ENCODE measurements at places on chromosomes 5 and 9. TPM values are rescaled to one million over a fixed set of nuclear protein-coding genes. Genes with fewer than 3 reads are reported as not detected.

The CXXC5 gene
- total RNA-seq = 21.4 TPM

The ELAVL2 gene
- total RNA-seq = not detected

The COL15A1 gene
- not detected for total RNA-seq

The CRB2 gene
- total RNA-seq = not detected

The AQP3 gene
- 173 TPM for total RNA-seq

DNA sequence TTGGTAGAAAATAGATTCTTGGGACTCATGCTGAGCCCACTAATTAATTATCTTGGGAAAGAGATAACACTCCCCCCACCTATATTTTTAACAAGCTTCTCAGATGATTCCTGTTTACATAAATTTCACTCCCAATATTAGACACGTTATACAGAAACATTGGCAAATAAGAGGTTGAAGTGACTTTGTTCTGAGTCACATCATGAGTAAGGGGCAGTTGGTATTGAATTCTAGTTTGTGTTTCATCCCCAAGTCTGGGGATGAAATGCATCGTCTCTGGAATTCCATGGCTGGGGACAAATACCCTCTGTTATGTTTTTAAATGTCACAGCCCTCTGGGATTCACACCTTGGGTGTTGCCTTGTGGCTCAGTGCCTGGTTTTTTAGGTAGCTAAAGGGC lies 41.0 kb downstream of the BASP1 start:
- no peak overlapping the region for H3K4me3 ChIP-seq
- H3K4me1 ChIP-seq = no peaks in the 10 kb centered on the region
- no peak overlapping the region for H3K27ac ChIP-seq
- DNase-seq = no peak
- H3K27me3 ChIP-seq = no peaks in the 10 kb centered on the region

DNA sequence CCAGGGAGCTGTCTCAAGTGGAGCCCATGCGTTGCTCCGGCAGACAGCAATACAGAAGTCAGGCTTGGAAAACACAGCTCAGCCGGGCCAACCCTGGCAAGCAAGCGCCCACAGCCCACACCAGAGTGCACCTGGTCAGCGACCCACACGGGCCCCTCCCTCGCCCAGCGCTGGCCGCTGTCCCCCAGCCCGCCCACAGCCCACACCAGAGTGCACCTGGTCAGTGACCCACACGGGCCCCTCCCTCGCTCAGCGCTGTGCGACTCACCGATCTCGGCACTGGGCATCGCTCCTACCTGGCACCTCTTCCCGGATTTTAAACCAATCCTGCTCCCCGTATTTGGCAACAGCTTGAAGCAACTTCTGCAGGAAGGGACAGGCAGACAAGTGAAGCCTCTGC lies 12.8 kb downstream of the SNAPC4 start:
- H3K27me3 ChIP-seq = no peaks in the 10 kb centered on the region
- H3K36me3 ChIP-seq = peaks cover 6% of the 10 kb centered on the region
- no peak overlapping the region for H3K4me3 ChIP-seq
- no peak for DNase-seq
- H3K27ac ChIP-seq = no peak overlapping the region
- peaks cover 20% of the 10 kb centered on the region for H3K4me1 ChIP-seq

DNA sequence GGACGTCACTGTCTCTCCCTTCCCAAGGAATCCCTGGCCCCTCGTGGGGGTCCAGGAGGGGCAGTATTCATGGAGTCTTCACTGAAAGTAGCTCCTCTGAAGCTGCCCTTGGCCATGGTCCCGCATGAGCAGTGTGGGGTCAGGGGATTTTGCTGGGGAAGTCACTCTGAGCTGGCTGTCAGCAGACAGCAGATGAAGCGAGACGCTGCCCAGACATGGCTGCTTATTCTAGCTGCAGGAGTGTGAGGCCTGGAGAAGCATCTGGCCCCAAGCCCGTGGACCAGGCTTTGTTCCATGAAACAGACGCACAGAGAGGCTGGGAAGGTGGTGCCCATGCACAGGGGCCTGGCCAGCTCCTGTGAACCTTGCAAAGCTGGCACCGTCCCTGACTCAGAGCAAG lies 21.5 kb upstream of the ASS1 start:
- H3K36me3 ChIP-seq = no peaks in the 10 kb centered on the region
- no peak for DNase-seq
- H3K4me3 ChIP-seq = no peak overlapping the region
- H3K27me3 ChIP-seq = no peaks in the 10 kb centered on the region

- DNase-seq = no peak
- no peaks in the 10 kb centered on the region for H3K4me1 ChIP-seq
- no peak overlapping the region for H3K27ac ChIP-seq
- no peak overlapping the region for H3K4me3 ChIP-seq
- no peaks in the 10 kb centered on the region for H3K36me3 ChIP-seq
- no peaks in the 10 kb centered on the region for H3K27me3 ChIP-seq
These were observed 50.3 kb upstream of the AFAP1L1 start for GRCh38 chr5:149221326-149221725.

DNA sequence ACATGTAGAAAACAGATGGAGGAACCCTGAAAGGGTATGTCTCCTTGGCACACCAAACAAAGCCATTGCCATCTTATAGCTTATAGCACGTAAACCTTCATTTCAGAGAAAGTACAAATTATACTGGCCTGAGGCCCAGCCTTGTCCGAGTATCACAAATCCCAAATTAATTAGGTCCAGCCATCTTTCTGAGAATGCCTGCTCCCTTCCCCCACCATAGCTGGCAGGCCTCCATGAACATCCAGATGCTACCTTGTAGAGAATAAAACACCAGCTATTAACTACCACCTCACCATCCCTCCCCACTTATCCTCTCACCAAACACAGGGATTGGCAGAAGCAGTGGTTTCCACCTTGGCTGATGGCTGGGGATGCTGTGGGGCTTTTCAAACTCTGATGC lies 224.0 kb downstream of the SPOCK1 start:
- H3K4me3 ChIP-seq = no peak overlapping the region
- no peaks in the 10 kb centered on the region for H3K36me3 ChIP-seq
- no peaks in the 10 kb centered on the region for H3K27me3 ChIP-seq
- no peaks in the 10 kb centered on the region for H3K4me1 ChIP-seq

GRCh38 chr5:160260881-160261815 lies 31.8 kb downstream of the FABP6 start:
- H3K4me3 ChIP-seq = no peak overlapping the region
- H3K36me3 ChIP-seq = no peaks in the 10 kb centered on the region
- no peaks in the 10 kb centered on the region for H3K27me3 ChIP-seq
- H3K27ac ChIP-seq = no peak overlapping the region

DNA sequence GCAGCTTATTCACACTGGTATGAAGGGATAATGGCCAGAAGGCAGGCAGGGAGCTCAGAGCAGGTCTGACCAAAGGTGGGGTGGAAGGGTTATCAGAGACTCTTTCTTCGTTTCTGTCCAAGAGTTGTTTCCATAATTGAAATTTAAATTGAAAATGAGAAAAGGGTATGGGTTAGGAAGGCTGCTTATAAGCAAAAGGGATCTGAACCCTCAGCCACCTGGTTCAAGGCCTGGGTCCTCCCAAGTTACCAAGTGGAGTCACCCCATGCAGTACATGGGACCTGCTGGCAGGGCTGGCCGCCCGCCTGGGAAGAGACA lies 17.8 kb downstream of the EEIG1 start:
- H3K4me1 ChIP-seq = peaks cover 86% of the 10 kb centered on the region
- no peaks in the 10 kb centered on the region for H3K27me3 ChIP-seq
- peak overlapping the region; percentile 48 for H3K4me3 ChIP-seq
- peaks cover 43% of the 10 kb centered on the region for H3K36me3 ChIP-seq
- H3K27ac ChIP-seq = peak overlapping the region; percentile 84
- no peak for DNase-seq

DNA sequence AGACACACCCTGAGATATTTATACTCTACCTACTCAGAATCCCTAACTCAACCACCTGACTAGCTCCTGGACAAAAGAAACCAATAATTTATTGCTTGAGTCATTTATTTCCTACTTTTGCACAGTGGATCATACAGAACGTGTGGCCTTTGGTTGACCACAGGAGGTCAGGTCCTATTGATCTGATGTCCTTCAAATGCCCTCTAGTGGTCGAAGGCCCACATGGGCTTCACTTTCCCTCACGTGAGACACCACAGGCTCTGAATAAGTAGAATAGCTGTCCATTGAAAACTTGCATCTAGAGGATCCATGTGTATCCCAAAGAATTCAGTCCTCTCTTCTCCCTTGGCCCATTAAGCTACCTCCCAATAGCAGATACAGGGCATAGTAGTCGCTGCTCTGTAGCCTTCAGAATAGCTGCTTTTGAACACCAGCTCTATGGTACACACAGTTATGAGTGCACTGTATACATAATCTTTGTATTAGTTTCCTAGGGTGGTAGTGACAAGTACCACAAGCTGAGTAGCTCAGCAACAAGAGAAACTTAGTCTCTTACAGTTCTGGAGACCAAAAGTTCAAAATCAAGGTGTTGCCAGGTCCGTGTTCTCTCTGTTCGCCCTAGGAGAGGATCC lies 177.6 kb upstream of the SMARCA2 start:
- H3K4me3 ChIP-seq = no peak overlapping the region
- H3K4me1 ChIP-seq = no peaks in the 10 kb centered on the region
- no peaks in the 10 kb centered on the region for H3K36me3 ChIP-seq
- no peak for DNase-seq
- no peaks in the 10 kb centered on the region for H3K27me3 ChIP-seq

- no peaks in the 10 kb centered on the region for H3K4me1 ChIP-seq
- no peak overlapping the region for H3K4me3 ChIP-seq
- no peaks in the 10 kb centered on the region for H3K27me3 ChIP-seq
- DNase-seq = no peak
- H3K27ac ChIP-seq = no peak overlapping the region
These were observed 92.5 kb downstream of the RAB3C start for GRCh38 chr5:58675341-58675740.

DNA sequence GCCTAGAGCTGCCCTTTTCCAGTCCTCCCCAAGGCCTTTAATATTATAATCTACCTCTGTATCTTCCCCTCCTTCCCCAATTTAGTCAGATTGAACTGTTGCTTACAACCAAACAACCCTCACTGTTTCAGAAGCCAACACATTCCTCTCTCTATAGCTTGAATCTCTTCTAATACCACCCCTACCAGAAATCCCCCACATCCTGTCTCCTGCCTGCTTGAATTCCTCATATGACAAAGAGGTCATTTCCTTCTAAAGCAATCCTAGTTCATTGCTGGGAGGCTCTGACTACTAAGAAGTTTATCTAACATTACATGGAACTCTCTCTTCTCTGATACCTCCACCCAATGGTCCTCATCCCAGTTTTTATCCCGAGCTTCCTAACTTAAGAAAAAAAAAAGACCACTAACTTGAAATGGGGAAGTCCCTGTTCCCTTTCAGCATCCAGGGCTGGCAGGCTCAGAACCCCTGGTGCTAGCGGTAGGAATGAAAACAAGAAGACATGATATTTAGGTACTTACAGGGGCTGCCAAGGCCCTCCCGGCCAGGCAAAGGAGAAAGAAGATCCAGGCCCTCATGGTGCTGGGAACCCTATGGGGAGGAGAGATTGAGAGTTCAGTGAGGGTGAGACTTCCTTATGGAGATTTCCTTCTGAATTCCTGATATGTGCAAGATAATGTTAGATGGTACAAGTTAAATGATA lies 11.0 kb downstream of the SPARC start:
- H3K4me1 ChIP-seq = no peaks in the 10 kb centered on the region
- no peaks in the 10 kb centered on the region for H3K36me3 ChIP-seq
- no peak for DNase-seq
- no peak overlapping the region for H3K27ac ChIP-seq

- no peaks in the 10 kb centered on the region for H3K27me3 ChIP-seq
- no peak for DNase-seq
- H3K4me3 ChIP-seq = no peak overlapping the region
- H3K36me3 ChIP-seq = no peaks in the 10 kb centered on the region
These were observed 16.2 kb downstream of the CLINT1 start for GRCh38 chr5:157842787-157843186.

DNA sequence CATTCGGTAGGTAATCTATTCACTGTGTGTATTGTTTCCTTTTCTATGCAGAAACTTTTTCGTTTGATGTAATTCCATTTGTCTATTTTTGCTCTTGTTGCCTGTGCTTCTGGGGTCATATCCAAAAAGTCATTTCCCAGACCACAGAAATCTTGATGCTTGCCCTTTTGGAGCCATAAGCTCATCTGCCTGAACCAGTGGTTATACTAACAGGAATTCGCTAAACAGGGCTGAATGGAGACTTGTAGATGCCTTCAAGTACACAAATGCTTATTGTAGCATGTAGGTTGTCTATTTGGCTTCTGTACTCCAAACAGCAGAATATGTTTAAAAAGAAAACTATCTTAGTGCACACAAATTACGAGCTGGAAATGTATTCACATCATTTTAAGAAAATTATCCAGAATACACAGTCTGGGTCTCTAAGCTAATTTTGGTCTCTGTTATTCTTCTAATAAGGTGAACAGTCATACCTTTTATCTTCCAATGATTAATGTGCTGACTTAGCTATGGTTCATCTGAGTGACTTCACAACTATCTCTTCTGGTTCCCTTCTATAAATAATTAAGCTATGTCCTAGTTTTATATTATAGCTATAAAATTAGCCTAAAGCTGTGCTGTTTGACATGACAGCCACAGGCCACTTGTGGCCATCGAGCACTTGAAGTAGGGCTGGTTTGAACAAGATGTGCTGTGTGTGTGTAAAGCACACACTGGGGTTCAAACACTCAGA lies 87.6 kb downstream of the DAPK1 start:
- H3K4me1 ChIP-seq = no peaks in the 10 kb centered on the region
- H3K4me3 ChIP-seq = no peak overlapping the region
- H3K27me3 ChIP-seq = no peaks in the 10 kb centered on the region
- no peaks in the 10 kb centered on the region for H3K36me3 ChIP-seq
- DNase-seq = no peak
- H3K27ac ChIP-seq = no peak overlapping the region

- peaks cover 11% of the 10 kb centered on the region for H3K36me3 ChIP-seq
- H3K27ac ChIP-seq = no peak overlapping the region
- no peak for DNase-seq
- H3K4me1 ChIP-seq = peaks cover 50% of the 10 kb centered on the region
- H3K27me3 ChIP-seq = no peaks in the 10 kb centered on the region
These were observed 20.4 kb downstream of the UHRF2 start for GRCh38 chr9:6433410-6433809.

- H3K36me3 ChIP-seq = peaks cover 13% of the 10 kb centered on the region
- peaks cover 73% of the 10 kb centered on the region for H3K4me1 ChIP-seq
- no peak overlapping the region for H3K4me3 ChIP-seq
- H3K27me3 ChIP-seq = no peaks in the 10 kb centered on the region
These were observed 5.3 kb downstream of the NINJ1 start for GRCh38 chr9:93128715-93129224.

DNA sequence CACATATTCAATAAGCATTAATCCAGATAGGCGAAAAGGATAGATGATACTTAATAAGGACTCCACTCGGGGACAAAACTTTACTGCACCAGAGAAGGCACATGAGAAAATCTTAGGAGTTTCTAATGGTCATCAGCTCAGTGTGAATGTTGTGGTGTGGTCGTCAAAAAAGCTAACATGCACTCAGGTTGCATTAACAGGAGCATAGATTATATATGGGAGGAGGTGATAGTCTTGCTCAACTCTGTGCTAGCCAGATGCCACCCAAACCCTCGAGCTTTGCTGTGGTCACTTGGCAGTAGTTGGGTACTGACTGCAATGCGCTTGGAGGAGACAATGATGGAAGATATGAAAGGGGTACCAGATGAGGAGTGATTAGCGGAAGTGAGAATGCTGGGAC lies 8.6 kb upstream of the COL27A1 start:
- H3K36me3 ChIP-seq = no peaks in the 10 kb centered on the region
- no peak for DNase-seq
- H3K27me3 ChIP-seq = peaks cover 4% of the 10 kb centered on the region
- no peaks in the 10 kb centered on the region for H3K4me1 ChIP-seq
- H3K27ac ChIP-seq = no peak overlapping the region
- H3K4me3 ChIP-seq = no peak overlapping the region

- no peaks in the 10 kb centered on the region for H3K4me1 ChIP-seq
- H3K27ac ChIP-seq = no peak overlapping the region
- H3K36me3 ChIP-seq = no peaks in the 10 kb centered on the region
These were observed 1028.0 kb downstream of the TAF11L14 start for GRCh38 chr5:18662231-18662630.

All from naive thymus-derived CD4-positive, alpha-beta T cell (primary cell).